SK-N-SH (cell line): ENCODE measurements at places on chromosomes 6 and 20. TPM values are rescaled to one million over a fixed set of nuclear protein-coding genes. Genes with fewer than 3 reads are reported as not detected.

The VIP gene
- polyA plus RNA-seq: 2.5 and 4.8 TPM in 2 replicates

The CST7 gene
- polyA plus RNA-seq: 0.07 and 0.08 TPM in 2 replicates

The SPAG4 gene
- 5.9 and 6.9 TPM in 2 replicates for polyA plus RNA-seq

The MYCT1 gene
- 7.6 and 15.4 TPM in 2 replicates for polyA plus RNA-seq

- H3K27ac ChIP-seq: no peak overlapping the region
- no peaks in the 10 kb centered on the region for H3K27me3 ChIP-seq
- no peak for DNase-seq
- peaks cover 8% of the 10 kb centered on the region; the same call in 1 of the 2 replicates for H3K4me1 ChIP-seq
Measured at GRCh38 chr20:42191140-42191860, 573.1 kb upstream of the CHD6 start.

DNA sequence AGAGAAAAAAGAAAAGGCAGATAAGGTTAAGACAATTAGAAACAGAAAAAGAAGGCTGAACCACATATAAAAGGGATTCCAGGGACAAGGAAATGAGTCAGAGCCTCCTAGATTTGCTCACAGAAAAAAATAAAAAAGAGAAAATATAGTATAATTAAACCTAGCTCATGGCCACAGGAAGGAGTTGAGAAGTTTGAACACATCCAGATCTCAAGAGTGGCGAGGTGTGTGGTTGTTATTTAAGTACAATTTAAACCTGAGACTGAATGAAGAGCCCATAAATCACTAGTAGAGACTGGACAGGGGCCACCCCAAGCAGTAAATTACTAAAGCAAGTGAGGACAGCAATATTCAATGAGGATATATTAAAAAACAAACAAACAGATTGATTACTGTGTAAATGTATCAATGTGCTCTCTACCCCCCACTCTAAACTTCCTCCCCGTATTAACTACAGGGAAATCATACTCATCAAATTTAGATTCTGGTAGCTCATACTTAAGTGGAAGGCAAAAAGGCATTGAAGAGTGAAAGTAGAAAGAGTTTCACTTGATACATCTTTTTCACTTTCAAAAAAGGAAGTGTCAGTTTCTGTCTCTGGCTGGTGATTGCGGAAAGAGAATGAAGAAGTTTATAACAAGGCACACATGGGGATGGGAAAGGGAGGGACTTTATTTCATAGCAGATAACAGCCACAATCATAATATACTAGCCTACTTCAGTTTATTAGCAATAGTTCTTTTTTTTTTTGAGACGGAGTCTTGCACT, 49.3 kb upstream of the SCAF8 start:
- H3K4me3 ChIP-seq: no peak overlapping the region
- no peak for DNase-seq
- peak overlapping the region; percentile 59 for H3K27ac ChIP-seq
- no peaks in the 10 kb centered on the region for H3K4me1 ChIP-seq
- H3K36me3 ChIP-seq: no peaks in the 10 kb centered on the region
- no peaks in the 10 kb centered on the region for H3K27me3 ChIP-seq

GRCh38 chr6:45691426-45691825, 313.7 kb upstream of the SUPT3H start:
- H3K4me1 ChIP-seq: no peaks in the 10 kb centered on the region
- H3K27me3 ChIP-seq: no peaks in the 10 kb centered on the region
- H3K27ac ChIP-seq: no peak overlapping the region
- H3K4me3 ChIP-seq: no peak overlapping the region
- no peaks in the 10 kb centered on the region for H3K36me3 ChIP-seq
- DNase-seq: no peak

DNA sequence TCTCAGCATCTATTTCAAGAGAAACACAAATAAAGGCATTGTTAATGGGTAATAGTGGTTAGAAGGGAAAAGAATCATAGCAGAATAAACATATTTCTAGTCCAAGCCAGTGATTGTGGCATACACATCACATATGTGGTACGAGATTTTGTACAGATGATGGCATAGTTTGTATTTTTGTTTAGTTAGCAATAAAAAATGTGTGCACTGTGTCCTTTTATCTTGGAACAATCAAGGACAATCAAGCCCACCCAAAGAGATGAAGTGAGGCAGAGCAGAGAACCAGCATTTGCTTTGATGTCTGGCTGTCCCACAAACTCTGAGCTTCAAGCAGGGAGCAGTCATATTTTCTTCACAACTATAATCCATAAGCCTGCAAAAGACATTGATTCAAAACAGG, 256.5 kb upstream of the CHD6 start:
- no peaks in the 10 kb centered on the region for H3K4me1 ChIP-seq
- no peaks in the 10 kb centered on the region for H3K27me3 ChIP-seq
- no peak overlapping the region for H3K27ac ChIP-seq

DNA sequence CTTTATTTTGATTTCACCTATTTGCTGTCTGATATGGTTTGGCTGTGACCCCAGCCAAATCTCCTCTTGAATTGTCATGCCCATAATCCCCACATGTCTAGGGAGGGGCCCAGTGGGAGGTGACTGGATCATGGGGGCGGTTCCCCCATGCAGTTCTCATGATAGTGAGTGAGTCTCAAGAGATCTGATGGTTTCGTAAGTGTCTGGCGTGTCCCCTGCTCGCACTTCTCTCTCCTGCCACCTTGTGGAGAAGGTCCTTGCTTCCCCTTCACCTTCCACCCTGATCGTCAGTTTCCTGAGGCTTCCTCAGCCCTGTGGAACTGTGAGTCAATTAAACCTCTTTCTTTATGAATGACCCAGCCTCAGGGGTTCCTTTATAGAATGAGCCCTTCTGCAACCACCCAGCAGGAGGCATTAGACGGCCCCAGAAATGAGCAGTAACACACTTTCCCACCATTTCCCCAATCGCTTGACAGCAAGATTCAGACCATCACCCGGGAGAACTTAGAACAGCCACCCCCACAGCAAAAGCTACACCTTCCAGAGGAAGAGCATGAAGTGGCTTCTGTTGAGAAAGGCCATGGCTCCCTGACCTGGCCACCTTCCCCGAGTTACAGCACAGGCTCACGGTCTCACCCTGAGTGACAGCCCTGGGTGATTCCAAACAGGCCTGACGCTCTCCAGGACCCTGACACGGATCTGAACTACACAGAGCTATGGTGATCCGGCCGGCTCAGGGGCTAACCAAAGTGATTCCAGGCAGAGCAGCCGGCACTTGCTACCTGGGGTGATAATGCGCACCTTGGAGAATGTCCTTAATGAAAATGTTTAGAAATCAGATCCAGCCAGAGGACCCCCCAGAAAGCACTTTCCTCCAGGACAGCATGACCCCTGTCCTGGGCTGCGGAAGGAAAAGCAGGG, 131.2 kb upstream of the CDH4 start:
- no peaks in the 10 kb centered on the region for H3K4me1 ChIP-seq
- H3K4me3 ChIP-seq: no peak overlapping the region
- no peak overlapping the region for H3K27ac ChIP-seq
- no peaks in the 10 kb centered on the region for H3K36me3 ChIP-seq
- DNase-seq: no peak
- H3K27me3 ChIP-seq: no peaks in the 10 kb centered on the region

GRCh38 chr20:1505361-1505760, 14.1 kb upstream of the SIRPB2 start:
- no peaks in the 10 kb centered on the region for H3K4me1 ChIP-seq
- no peak overlapping the region for H3K4me3 ChIP-seq
- H3K27me3 ChIP-seq: peaks cover 6% of the 10 kb centered on the region; the same call in 1 of the 2 replicates
- H3K27ac ChIP-seq: no peak overlapping the region
- no peak for DNase-seq
- H3K36me3 ChIP-seq: no peaks in the 10 kb centered on the region
